ENCODE measurements at places on chromosomes 4 and X.

DNA sequence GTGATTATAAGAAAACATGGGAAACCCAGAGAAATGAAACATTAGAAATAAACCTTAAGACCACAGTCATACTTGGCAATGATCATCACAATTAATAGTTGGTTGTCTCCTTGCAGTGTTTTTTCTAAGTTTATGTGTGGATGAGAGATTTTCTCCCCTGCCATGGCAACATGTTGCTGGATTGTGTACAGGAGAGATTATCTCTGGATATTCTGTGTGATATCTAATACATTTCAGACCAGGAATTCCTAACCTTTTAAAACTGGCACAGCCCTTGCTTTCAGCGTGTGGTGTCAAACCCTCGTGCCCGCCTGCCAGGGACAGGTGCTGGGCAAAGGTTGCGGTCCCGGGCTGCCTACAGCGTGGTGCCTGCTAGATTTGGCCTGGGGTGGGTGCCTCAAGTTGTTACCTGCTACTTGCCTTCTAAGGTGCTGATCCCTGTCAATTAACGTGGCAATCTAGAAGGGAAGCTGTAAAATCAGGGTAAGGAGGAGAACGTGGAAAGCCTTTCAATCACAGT is 100.5 kb downstream of the TMEM131L start:
- H3K27me3 ChIP-seq, result no peaks in the 10 kb centered on the region
- no peak overlapping the region for H3K27ac ChIP-seq
- no peak for DNase-seq
- H3K4me3 ChIP-seq, result no peak overlapping the region

GRCh38 chrX:30572004-30572403 is 5.6 kb downstream of the TASL start:
- H3K27ac ChIP-seq, result no peak overlapping the region
- H3K27me3 ChIP-seq, result no peaks in the 10 kb centered on the region
- H3K4me3 ChIP-seq, result no peak overlapping the region
- no peak for DNase-seq

DNA sequence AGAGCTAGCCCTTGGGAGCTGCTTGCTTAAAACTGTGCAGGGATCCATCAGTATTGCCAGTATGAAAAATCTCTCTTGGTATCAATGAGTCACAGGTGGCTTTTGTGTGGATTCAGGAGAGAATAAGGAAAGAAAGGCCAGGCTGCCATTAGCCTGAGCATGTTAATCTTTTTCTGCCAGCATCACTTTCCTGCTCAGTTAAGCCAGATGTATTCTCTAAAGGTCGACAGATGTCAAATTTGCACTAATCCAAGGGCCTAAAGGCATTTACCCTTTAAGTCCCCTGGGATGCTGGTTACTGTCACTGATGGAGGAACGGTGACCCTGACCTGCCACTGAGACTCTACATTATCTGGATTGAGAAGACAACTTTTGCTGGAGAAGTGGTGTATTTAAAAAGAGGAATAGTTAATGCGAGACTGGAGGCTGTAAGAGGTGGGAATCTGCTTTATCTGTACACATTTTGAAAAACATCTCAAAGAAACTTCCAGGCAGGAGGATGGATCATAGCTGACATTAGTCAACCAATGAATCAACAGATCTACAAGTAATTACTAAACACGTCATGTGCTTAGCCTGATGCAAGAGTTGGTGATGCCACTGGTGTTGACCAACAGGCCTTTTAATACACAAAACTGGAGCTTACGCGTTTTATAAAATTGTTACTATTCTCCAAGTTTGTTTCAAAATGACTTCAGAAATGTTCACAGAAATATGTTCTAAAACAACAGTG is 241.4 kb upstream of the ANXA3 start:
- peaks cover 2% of the 10 kb centered on the region for H3K4me1 ChIP-seq
- no peak overlapping the region for H3K27ac ChIP-seq
- no peaks in the 10 kb centered on the region for H3K36me3 ChIP-seq
- peaks cover 13% of the 10 kb centered on the region for H3K27me3 ChIP-seq

DNA sequence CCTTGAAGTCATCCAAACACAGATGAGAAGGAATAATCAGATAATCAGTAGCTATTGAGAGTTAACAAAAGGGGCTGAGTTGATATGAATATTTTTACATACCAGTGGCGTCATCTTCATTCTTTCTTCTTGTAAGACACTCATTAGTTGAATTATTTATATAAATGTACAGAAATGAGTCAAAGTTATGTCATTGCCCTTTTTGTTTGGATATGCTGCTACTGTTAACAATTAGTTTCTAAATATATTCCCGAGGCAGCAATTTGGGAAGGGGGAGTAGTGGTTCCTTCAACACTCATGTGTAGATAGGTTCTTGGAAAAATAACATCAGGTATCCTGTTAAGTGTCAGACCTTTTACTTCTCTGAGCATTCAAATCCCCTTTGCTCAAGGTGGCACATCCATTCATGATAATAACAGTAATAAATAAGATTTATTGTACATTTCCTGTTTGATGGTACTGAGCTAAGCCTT is 436.6 kb downstream of the SPRY1 start:
- H3K27ac ChIP-seq, result no peak overlapping the region
- H3K36me3 ChIP-seq, result no peaks in the 10 kb centered on the region
- DNase-seq, result no peak
- no peak overlapping the region for H3K4me3 ChIP-seq
- no peaks in the 10 kb centered on the region for H3K4me1 ChIP-seq

- H3K27me3 ChIP-seq, result peaks cover 65% of the 10 kb centered on the region
- H3K4me3 ChIP-seq, result peak within 1 kb of the TSS; percentile 71
- DNase-seq, result peak; percentile 44
- peak within 1 kb of the TSS; percentile 33 for H3K27ac ChIP-seq
Measured at GRCh38 chr4:122826553-122827257, at the start of gene FGF2. Gene FGF2 (plus strand): TSS chr4:122826831. CDS start chr4:122827175, 344 bp downstream.

GRCh38 chrX:68398291-68398690 is 35.0 kb downstream of the OPHN1 start:
- DNase-seq, result no peak
- no peaks in the 10 kb centered on the region for H3K4me1 ChIP-seq
- H3K27ac ChIP-seq, result no peak overlapping the region
- no peak overlapping the region for H3K4me3 ChIP-seq
- H3K27me3 ChIP-seq, result peaks cover 5% of the 10 kb centered on the region

DNA sequence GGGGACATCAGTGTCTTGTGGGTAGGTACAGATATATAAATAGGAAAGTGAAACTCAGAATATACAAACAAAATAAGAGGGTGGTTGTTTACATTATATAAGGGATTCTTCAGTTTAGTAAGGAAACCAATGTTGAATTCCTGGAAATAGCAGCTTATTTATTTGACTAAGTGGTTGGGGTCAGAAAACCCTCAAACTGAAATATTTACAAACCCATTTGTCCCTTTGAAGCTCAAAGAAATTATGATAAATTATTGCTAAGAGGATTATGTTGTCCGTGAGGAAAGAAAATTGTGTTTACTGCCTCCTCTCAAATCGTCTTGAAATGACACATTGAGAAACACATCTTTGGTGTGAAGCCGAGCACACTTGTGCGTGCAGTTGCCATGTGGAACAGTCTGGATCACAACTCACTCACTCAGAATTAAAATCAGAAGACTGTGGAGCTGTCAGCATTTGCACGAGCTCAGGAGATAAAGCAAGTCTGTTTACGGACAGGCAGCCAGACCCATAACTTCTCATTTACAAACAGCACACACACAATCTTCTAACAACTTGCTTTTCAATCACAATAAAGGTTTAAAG is 46.8 kb upstream of the SETD7 start:
- H3K4me3 ChIP-seq, result no peak overlapping the region
- no peak overlapping the region for H3K27ac ChIP-seq
- DNase-seq, result no peak
- H3K27me3 ChIP-seq, result peaks cover 28% of the 10 kb centered on the region
